ENCODE measurements at places on chromosomes 3 and 15.

DNA sequence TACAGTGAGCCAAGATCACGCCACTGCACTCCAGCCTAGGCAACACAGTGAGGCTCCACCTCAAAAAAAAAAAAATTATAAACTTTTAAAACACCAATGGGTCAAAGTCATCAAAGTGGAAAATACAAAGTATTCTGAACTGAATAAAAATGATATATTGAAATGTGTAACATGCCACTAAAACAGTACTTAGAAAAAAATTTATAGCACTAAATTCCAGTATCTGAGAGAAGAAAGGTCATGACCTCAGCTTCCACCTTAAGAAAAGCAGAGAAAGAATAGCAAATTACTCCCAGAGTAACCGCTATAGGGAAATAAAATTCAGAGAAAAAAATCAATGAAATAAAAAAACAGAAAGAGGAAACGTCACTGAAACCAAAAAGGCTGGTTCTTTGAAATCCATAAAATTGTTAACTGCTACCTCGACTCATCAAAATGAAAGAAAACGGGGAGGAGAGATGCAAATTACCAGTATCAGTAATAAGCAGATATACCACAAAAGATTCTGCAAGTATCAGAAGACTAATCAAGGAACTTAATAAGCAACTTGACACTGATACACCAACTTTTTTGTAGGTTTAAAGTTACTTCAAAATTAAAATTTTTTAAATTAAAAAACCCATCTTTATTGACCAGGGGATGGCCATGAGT, 20.8 kb downstream of the ATP13A3 start:
- ATAC-seq = no peak

DNA sequence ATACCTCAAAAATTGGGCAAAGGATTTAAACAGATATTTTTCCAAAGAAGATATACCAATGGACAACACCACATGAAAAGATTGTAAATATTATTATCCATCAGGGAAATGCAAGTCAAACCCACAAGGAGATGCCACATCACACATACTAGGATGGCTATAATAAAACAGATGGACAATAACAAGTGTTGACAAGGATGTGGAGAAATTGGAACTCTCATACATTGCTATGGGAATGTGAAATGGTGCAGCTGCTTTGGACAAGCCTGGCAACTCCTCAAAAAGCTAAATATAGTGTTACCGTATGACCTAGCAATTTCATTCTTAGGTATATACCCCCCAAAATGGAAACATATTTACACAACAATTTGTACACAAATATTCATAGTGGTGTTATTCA, 59.3 kb downstream of the PPCDC start:
- no peak for ATAC-seq

DNA sequence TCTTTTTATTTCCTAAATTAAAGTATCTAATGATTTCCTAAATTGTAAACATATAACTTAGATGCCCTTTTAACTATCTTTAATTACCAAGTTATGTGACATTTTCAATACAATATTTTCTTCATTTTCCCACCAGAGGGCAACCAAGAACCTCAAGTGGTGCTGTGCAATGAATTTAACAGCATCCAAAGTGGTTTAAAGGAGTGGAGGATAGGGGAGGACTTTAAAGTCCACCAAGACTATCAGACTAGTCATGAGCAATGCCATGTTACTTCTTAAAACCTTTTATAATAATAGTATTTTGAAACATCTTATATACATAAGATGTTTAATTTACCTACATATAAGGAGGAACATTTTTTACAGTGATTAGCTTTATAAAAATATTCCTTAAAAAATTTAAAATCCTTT, 74.4 kb downstream of the DLG1 start:
- ATAC-seq = no peak

DNA sequence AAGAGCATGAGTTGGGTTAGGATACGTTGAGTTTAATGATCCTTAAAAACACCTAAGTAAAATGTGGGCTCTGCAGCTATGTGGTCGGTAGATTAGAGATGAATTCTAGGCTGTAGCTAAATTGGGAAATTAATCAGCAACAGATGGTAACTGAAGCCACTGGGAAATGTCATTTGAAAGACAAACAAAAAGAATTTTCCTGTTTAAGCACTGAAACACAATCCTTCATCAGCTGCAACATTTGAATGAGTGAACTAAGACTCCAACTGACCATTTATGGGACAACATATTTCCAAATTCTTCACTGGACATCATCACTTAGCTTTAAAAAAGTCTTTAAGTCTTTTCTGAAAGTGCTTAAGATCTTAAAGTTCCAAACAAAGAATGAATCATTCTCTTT, 226.9 kb downstream of the ZNF385D start:
- no peak for ATAC-seq

GRCh38 chr3:12991481-12991837, 81.8 kb downstream of the IQSEC1 start:
- no peak for ATAC-seq

- peak; percentile 62 for ATAC-seq
Measured at GRCh38 chr15:51240066-51240465, 98.3 kb downstream of the CYP19A1 start.

- no peak for ATAC-seq
Measured at GRCh38 chr15:95557226-95558046, 773.1 kb upstream of the NR2F2 start.

DNA sequence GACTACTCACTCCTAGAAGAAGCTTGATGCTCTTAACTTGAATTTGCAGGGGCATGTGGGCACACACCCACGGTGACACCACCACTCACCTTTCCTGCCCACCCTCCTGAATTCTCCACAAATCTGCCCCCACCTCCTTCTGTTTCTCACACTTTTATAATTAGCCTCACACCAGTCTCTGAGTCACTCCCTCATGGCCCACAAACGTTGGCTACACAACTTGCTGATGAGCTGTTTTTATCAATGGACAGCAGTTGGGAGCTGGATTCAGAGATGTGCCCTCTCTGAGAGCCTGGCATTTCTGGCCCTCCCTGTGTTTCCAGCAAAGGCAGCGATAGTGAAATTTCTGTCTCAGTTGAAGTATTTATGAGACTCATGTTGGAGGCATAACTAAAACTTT, 1.3 kb downstream of the COLQ start:
- ATAC-seq = no peak

DNA sequence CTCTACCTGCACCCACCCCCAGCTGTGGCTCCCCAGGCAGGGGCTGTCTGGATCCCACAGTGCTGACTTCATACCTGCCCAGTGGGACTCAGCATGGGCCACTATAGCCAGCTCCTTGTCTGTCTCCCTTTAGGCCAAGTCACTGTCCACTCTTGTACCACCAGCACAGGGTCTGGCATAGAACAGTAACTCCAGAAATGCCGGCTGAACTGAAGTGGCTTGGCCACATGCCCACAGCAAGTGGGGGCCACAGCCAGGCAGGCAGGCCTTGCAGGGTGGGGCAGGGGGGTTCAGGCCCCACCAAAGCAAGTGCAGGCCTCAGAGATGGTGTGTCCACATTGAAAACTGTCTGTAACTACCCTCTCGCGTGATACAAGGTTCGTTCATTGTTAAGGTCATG, 252.6 kb upstream of the LYSMD4 start:
- no peak for ATAC-seq

- ATAC-seq = no peak
Measured at GRCh38 chr3:12894629-12895028, 53.3 kb upstream of the RPL32 start.

DNA sequence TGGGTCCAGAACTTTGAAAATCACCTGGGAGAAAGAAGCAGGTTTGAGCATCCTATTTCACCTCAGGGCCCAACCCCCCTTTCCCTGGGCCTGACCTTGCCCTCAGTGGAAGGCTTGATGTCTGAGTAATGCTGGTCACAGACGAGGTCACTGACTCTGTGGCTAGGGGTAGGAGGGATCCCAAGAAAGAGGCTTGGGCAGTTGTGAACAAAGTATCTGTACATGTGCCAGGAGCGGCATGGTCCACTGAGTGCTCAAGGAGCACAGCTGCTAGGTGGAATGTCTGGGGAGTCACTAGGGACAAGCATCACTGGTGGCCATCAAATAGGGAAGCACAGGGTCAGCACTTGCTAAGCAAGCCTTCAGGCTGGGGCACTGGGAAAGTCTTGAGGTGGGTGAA, 7.3 kb downstream of the CCDC71 start:
- ATAC-seq = no peak

DNA sequence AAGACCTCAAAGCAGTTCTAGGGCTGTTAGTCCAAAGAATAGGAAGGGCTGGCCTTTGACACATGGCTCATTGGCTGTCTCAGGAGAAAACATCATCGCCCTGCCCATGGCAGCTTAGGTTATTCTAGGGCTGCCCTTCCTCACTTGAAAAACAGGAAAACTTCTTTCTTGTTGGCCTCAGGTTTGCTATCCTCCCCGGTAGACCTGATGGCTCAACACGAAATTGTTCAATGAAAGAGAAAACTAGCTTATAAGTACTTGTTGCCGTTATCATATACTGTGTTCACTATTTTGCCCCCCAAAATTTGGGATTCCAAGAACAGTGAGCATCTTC, 602 bp upstream of the SLTM start:
- ATAC-seq = no peak

DNA sequence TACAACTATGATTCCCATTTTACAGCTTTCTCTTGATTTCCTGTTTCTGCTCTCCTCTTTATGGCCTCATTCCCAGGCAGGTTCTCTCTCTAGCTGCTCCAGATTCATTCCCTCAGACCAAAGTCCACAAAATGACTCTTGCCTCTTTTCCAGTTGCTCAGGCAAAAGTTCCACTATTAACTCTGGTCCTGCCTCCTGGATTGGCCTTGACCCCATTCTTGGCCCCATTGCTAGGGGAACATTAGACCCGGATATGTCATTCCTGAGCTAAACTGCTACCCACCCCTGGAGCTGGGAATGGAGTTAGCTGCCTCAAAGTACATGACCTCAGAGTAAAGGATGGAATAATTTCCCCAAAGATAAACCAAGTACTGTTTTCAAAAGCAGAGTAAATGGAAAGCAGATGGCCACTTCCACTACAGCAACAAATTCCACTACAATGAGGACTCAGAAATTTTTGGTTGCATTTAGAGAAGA, 73.0 kb upstream of the GAP43 start:
- no peak for ATAC-seq

- no peak for ATAC-seq
Measured at GRCh38 chr15:84648539-84648938, 5.5 kb downstream of the WDR73 start.

- ATAC-seq = peak; percentile 20
Measured at GRCh38 chr15:62857411-62857853, 185.1 kb upstream of the TPM1 start.

DNA sequence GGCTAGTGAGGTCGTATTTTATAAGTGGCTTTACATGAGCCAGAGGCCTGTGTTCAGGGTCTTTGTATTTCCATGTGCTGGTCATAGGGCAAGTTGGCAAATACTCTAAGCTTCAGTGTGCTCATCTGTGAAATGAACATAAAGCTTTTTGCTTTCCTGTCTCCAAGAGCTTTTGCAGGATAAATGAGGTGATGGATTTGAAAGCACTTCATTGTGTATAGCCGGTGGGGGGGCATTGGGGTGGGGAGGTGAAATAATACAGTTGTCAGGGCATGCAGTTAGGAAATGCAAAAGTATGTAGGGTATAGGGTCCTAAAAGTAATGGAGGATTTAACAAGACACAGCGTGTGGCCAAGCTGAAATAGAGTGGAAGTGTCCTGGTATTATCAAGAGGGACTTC, 67.7 kb downstream of the ARNT2 start:
- no peak for ATAC-seq

- ATAC-seq = no peak
Measured at GRCh38 chr3:156378871-156379270, 176.0 kb downstream of the SSR3 start.

GRCh38 chr3:110456438-110457138, 615.0 kb upstream of the NECTIN3 start:
- no peak for ATAC-seq

GRCh38 chr3:141366285-141367037, 1.8 kb upstream of the ZBTB38 start:
- no peak for ATAC-seq

DNA sequence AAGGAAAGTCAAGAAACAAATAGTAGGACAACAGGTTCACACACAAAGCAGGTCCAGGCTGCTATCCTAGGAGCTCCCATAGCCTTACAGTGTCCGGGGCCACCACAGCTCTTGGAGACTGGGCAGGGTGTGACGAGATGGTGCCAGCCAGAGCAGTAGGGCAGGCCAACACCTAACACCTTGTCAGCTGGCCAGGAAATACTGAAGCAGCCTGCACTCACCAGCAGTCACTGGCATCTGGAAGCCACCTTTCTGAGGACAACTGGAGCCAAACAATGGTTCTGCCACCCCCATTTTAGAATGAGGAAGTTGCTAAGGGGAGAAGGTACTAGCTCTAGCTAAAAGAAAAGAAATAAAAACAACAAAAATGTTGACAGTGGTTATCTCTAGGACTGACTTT, 47.2 kb downstream of the CCDC12 start:
- ATAC-seq = no peak
